Stimulated activated CD4-positive, alpha-beta T cell treated with anti-CD3 and anti-CD28 coated beads, TNF-alpha, amount 100 ng/mL, for 1 hour (primary cell): ENCODE measurements at places on chromosomes 3 and 15.

DNA sequence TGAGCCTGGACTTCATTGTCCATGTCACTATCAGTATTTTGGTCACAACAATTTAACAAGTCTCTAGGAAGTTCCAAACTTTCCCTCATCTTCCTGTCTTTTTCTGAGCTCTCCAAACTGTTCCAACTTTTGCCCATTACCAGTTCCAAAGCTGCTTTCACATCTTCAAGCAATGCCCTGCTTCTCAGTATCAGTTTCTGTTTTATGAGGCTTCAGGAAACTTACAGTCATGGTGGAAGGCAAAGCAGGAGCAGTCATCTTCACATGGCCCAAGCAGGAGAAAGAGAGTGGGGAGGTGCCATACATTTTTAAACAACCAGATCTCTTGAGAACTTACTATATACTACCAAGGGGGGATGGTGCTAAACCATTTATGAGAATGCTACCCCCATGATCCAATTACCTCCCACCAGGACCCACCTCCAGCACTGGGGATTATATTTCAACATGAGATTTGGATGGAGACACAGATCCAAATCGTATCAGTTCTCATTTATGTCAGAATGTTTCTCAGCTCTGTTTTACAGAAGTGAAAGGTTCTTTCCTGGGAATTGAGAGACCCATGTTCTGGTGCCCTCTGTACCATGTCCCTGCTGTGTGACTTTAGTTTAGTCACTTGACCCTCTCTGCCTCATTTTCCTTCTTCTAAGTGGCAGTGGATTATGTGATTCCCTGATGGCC lies 169.7 kb downstream of the PLCL2 start:
- DNase-seq, result no peak

DNA sequence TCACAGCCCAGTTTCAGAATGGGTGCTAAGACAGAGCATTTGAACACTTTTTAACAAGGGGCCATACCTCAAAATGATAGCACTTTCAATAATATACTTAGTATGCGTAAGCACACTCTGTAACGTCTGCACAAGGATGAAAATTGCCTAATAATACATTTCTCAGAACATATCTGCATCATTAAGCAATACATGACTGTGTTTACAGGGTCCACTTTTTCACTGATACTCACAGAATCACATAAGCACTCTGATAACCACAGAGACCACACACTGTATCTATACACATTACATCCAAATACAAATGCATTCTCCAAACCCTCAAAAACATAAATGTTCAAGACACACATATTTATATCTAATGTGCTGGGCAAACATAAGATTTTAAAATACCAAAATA lies 79.8 kb downstream of the NR1I2 start:
- no peak for DNase-seq

DNA sequence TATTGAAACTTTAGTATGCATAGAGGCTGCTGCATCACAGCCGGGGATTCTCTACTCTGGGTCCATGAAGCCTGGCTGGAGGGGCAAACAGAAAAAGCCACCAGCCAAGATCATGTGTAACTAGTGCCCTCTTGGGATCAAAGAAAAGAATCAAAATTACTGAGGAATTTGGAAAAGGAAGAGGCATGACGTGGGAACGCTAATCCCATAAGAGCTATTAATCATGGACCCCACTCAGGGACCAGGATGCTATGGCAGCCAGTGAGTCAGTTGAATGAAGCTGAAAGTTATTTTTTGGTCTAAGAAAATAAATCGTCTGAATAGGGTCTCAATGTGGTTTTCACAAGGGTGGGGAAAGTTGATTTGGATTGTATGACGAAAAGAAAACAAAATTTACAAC lies 1165.1 kb downstream of the ROBO2 start:
- no peak for DNase-seq

GRCh38 chr15:100890051-100890720 lies 10.6 kb downstream of the ALDH1A3 start:
- DNase-seq, result no peak

DNA sequence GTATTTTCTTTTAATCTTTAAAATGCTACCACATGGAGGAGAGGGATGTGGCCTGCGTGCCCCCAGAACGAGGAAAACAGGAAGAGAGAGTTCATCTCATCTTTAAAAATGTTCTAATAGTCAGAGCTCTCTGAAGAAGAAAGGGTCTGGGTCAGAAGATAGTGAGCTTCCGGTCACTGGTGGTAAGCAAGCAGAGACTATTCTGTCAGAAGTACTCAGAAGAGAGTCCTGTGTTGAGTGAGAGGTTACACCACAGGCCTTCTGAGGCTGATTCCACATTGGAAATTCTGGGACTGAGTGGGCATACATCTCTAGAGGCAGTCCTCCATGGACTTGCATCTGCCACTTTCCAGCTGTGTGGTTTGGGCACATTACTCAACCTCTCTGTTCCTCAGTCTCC lies 82.2 kb upstream of the SLC6A1 start:
- no peak for DNase-seq

DNA sequence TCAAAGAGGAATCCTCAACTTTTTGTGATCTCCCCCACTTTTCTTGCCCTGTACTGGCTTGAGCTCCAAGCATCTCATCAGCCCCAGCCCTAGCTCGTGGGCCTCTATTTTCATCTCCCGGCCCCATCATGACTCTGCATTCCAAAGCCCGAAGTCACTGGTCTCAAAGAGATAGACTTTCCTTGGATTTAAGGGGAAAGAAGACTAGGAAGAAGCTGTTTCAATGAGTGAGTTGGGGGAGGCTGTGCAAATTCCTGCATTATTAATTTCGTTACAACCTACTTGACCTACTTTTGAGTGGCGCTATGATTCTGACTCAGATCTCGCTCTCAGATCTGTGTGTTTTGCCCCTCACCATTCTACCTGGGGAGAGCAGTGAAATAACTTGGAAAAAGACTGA lies 266.6 kb upstream of the TBL1XR1 start:
- DNase-seq, result no peak

GRCh38 chr3:22526266-22526837 lies 676.8 kb upstream of the UBE2E2 start:
- DNase-seq, result no peak

DNA sequence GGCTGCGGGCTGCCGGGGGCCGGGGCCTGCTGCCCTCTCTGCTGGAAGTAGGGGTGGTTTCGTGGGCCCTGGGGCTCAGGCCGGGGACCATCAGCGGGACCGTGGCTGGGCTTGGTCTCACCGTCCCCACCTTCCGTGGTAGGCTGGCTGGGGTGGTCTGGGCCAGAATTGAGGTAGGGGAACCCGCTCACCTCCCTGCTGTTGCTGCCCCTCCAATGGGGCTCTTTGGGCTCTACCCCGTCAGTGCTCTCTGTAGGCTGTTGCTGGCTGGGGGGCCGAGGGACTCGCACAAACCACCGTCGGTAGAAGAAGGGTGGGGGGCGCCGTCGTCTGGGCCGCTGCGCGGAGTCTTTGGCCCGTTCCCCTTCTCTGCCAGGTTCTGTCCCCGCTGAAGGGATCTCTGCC lies 23.4 kb downstream of the RGMA start:
- DNase-seq, result no peak

DNA sequence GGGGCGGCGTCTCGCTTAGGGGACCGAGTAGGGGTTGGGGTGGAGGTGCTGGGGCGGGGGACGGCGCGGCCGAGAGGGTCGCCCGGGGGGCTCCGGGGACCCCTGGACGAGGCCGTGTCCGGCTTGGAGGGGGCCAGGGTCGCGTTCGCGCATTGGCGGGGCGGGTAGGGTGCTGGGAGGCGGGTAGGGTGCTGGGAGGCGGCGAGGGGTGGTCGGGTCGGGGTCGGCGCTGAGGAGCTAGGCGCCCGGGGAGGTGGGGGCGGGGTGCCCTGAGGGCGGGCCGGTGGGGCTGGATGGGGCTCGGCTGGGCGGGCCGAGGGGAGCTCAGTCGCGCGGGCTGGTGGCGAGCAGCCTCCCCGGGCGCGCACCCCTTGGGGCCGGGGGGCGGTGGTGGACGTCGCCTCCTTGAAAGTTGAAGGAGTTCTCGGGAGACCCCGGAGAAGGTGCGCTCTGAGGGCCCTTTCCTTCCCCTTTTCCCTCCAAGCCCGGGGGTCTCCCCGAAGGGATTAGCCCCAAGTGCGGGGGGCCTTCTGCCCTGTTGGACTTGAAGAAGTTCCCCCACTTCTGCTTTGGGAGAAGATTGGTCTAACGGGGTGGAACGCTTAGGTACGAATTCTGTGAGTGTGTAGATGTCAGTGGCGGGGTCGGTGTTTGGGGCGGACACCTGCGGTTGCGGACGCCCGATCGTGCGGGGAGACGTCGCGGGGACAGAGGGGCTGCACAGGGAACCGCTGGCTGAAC lies 543 bp downstream of the MEF2A start:
- DNase-seq, result no peak

DNA sequence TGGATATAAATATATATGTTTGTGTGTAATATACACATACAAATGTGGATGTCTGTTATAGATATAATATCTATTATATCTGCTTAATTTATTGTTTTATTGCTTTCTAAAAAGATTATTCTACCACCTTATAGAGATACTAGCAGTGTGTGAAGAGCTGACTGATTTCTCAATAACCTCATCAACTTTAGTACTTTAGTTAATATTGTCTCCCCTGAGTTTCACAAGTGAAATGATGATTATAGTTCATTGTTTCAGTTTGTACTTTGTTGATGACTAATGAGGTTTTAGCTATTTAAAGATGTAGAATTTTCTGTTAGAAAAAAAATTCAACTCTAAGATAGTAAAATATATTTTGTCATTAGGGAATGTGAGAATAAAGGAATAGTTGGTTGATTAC lies 11.4 kb downstream of the RSRC1 start:
- DNase-seq, result no peak

- DNase-seq, result no peak
These were observed 35.8 kb downstream of the PRKCD start for GRCh38 chr3:53196575-53197407.

DNA sequence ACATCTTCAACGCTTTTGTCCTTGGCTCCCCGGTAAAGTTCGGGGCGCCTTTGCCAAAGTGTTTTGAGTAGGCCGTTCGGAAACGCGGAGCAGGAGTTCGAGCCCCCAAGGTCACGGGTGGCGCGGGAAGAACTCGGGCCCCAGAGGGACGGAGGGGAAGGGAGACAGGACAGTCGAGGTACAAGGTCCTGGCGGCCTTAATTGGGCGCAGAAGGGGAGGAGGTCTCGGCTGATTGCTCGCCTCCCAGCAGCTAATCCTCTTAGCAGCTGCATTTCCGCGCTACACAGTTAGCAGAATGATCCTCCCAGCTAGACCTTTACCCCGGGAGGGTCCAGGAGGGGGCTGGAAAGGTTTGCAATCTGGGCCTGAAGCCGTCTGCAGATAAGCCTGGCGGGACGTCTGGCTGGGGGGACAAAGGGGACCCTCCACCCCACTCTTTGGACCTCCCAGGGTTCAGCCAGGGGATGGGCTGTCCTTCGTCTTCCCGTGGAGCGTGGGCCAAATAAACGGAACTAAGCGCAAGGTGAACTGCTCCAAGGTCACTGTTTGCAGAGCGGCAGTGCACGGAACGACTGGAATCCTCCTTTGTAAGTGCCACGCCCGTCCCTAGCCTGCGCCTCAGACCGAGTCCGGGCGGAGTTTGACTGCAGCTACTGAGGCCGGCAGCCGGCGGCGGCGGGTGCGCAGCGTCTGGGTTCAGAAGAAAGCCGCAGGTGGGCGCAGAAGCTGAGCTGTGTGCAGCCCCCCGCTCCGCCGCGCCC lies 7.2 kb downstream of the EOMES start:
- no peak for DNase-seq

DNA sequence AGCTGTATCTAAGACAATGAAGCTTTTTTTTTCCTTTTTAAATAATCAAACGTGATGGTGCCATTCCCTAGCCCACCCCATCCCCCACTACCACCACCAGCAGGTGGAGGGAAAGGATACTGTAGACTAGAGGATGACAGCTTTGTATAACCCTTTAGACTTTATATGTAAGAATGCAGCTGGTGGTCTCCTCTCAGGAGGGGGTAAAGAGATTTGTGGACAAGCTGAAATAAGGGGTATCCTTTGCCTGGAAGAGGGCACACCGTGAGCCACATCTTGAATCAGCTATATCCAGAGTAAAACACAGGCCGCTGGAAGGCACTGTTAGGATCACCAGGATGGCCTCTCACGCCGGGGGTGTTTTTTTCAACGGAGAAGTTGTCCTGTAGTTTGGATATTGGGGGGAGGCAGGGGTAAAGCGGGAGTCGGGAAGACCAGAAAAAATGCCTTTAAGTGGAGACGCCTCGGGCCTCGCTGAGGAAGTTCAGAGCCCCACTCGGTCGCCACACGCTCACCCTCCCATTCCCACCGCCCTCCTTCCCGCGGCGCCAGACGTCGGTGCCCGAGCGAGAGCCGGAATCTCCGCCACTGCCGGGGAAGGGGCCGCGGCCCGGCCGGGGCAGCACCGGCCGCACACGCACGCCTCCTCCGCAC lies 986 bp downstream of the KPNA4 start:
- no peak for DNase-seq

DNA sequence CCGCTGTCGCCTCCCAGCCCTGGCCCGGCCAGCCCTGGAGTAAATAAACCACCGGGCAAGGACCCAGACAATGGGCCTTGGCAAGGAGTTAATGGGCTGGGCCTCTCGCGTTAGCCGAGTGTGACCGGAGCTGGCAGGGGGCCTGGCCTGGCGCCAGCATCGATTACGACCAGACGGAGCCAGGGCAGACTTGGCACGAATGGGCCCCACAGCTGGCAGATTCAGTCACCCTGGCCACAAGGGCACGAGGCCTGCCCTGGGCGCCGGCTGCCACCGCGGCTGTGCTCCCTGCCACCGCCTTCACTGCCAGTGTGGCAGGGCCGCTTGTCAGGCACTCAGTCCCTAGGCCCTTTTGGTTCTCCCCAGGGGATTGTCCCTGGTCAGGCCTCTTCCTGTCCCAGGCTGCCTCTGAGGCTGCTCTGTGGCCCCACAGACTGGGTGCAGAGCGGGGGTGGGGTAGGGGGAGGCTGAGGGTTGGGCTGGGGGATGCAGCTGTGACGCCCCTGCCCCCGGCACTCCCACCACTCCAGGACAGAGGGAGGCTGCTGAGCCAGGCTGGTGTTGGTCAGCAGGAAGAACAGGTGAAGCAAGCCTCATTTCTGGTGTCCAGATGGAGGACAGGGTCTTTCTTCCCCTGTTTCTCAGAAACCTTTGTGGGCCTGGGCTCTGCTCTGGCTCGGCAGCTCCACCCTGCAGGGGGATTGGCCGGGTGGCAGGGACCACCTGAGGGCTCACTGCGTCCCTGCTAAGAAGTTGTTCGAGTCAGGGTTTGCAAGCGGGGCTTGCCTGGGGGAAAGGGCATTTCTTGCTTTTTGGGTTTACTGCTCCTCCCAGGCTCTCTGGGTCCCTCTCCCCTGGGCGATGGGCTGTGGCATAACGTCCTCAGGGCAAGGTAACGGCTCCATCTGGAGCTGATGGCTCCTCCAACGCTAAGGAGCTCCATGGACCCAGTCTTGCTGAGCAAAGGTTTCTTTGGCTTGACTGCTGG lies 30.5 kb upstream of the SRP14 start:
- no peak for DNase-seq

- no peak for DNase-seq
These were observed 67.7 kb downstream of the LDHAL6B start for GRCh38 chr15:59274126-59274970.

- DNase-seq, result no peak
These were observed 93.7 kb upstream of the DPPA4 start for GRCh38 chr3:109430911-109431563.
